Placental pericyte (primary cell): ENCODE measurements at places on chromosomes 1 and 21. TPM values are rescaled to one million over a fixed set of nuclear protein-coding genes. Genes with fewer than 3 reads are reported as not detected.

Gene KCNJ10
- not detected in 2 replicates for total RNA-seq

Gene CALML6
- 0.14 and 0.66 TPM in 2 replicates for total RNA-seq

Gene TRIM58
- 2.7 and 5.9 TPM in 2 replicates for total RNA-seq

Gene SMCP
- not detected in 2 replicates for total RNA-seq

Gene PYGO2
- 18.8 and 20.4 TPM in 2 replicates for total RNA-seq

Gene CRYAA
- not detected in 2 replicates for total RNA-seq

Gene OPRD1
- total RNA-seq: not detected in 2 replicates

Gene EPHA8
- total RNA-seq: not detected in 2 replicates

Gene C1QTNF12
- 0.44 and 1.3 TPM in 2 replicates for total RNA-seq

Gene CCDC27
- total RNA-seq: not detected in 2 replicates

Gene LIN9
- total RNA-seq: 1.8 and 11.7 TPM in 2 replicates

Gene AMY2A
- total RNA-seq: not detected in 2 replicates

Gene CD53
- 0.14 TPM in 1 of 2 replicates, not detected in the other for total RNA-seq

Gene ASPM
- 1.1 and 58.0 TPM in 2 replicates for total RNA-seq

Gene GPR161
- 8.3 and 17.2 TPM in 2 replicates for total RNA-seq

Gene HES2
- total RNA-seq: 0.14 and 0.22 TPM in 2 replicates

Gene LDLRAD1
- total RNA-seq: not detected in 2 replicates

Gene BEST4
- total RNA-seq: 0.14 and 0.22 TPM in 2 replicates

Gene MYOC
- not detected in 2 replicates for total RNA-seq

Gene OR2T11
- total RNA-seq: not detected in 2 replicates

Gene TRNAU1AP
- 17.7 and 19.3 TPM in 2 replicates for total RNA-seq

Gene CELA2A
- total RNA-seq: 0.44 TPM in 1 of 2 replicates, not detected in the other

Gene EDARADD
- under 0.01 and 0.43 TPM in 2 replicates for total RNA-seq

Gene FMOD
- total RNA-seq: 0.29 and 7.9 TPM in 2 replicates

Gene ITSN1
- total RNA-seq: 35.9 and 41.9 TPM in 2 replicates

Gene COL11A1
- 17.5 and 60.8 TPM in 2 replicates for total RNA-seq

Gene C1orf115
- 1.3 and 2.4 TPM in 2 replicates for total RNA-seq

Gene NVL
- 21.7 and 26.3 TPM in 2 replicates for total RNA-seq

Gene FOXD3
- total RNA-seq: not detected in 2 replicates

Gene RNF186
- not detected in 2 replicates for total RNA-seq
